ENCODE measurements at places on chromosomes 12 and 14.

- no peak for DNase-seq
Measured at GRCh38 chr14:73463411-73463810, 5.1 kb upstream of the NUMB start.

DNA sequence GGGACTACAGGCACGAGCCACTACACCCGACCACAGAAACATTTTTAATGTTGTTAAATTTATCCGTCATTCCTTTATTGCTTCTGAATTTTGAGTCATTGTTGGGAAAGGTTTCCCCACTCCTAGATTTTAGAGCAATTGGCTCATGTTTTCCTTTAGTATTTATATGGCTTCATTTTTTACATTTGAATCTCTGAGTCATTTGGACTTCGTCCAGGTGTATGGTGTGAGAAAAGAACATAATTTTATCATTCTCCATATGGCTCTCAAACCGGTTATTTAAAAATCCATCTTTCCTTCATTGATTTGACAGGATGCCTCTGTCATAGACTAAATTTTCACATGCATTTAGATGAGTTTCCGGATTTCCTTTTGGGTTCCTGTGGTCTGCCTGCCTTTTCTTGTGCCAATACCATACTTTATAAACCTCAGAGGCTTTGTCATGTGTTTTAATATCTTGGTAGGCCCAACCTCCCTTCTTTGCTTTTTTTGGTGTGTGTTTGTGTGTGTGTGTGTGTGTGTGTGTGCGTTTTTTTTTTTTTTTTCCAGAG is 30.9 kb downstream of the LRTM2 start:
- no peak for DNase-seq

DNA sequence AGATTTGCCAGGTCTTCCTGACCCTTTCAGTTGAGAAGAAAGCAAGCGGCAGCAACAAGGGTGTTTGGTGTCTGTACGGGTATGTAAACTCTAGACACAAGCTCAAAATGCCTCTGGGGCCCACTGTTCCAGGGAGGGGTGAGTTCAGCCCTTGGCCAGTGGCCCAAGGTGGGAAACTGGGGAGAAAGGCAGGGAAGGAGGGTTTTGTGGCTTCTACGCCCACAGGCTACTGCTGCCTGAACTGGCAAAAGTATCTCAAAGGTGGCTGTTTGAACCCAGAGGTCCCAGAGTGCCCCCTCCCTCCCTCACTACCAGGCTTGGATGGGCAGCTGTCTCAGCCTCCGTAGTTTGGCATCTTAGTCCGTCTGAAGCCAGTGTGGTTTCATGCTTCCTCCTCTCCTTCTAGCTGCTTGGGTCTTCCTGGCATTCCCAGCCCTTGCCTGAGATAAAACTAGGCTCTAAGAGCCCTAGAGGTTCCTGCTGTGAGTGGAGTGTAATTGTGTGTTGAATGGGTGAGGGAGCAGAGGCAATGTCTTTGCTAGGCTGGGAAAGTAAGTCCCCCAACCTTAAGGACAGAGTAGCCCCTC is 5.5 kb downstream of the HOXC5 start:
- no peak for DNase-seq

DNA sequence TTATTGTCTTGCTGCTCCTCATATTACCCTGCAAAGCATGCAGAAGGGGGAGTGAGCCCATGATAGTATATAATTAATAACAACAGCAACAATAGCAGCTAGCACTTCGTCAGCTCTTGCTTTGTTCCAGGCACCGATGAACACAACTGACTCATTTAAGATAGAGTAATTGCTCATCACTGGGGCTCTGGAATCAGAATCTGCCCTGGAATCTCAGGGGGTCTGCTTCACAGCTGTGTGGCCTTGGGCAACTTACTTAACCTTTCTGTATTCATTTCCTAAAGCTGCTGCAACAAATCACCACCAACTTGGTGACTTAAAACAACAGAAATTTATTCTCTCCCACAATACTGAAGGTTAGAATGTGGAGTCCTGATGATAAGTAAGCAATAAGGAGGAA is 55.0 kb upstream of the PSMC1 start:
- DNase-seq, result no peak

DNA sequence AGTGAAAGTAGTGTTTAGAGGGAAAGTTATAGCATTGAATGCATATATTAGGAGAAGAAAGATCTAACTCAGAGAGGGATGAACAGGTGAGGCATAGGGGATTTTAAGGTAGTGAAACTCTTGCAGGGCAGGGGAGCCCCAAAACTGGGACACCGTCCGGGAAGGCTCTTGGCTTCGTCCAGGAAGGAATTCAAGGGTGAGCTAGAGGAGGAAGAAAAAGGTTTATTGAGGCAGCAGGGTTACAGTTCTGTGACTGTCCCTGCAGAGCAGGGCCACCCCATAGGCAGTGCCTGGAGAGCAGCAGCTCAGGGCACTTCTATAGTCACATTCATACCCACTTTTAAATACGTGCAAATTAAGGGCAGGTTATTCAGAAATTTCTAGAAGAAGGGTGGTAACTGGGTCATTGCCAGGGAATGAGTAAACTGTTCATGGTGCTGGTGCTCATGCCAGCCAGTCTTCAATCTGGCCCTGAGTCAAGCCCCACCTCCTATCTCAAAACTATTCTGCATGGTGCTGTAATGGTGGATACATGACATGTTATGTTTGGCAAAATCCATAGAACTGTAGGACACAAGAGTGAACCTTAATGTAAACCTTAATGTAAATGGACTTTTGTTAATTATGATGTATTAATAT is 1.2 kb upstream of the OAS1 start:
- DNase-seq, result no peak

DNA sequence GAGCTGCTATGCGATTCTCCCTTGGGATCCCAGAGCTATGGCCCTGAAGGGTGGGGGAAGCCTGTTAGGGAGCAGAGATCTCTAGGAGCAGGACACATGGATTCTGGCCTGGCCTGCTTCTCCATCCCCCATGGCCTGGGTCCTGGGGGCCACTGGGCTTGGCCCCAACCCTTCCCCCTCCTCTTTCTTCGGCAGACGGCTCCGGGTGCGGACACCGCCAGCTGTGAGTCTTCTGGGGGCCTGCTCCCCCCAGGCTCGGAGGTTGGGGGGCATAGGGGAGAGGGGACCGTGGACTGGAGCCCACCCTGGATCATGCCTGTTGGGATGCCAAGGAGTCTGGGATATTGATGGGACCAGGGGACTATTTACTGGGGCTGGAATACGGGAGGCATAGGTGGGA is 9.0 kb downstream of the PRPF40B start:
- no peak for DNase-seq

GRCh38 chr12:100364324-100364723 is 7.5 kb downstream of the SLC17A8 start:
- no peak for DNase-seq

DNA sequence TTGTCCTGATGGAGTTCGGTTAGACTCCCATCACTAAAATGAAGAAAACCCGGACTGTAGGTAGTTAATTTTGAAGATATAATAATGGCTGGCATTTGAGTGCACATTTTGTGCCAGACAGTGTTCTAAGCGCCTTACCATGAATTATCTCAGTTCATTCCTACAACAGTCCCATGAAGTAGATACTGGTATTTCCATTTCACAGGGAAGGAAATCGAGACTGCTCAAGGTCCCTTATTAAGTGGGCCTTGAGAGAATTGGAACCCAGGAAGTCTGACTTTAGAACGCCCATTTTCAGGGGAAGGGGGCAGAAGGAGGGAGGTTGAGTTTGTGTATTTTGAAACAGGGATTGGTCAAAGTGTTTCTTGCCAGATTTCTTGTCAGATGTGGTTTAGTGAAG is 855 bp downstream of the MNAT1 start:
- no peak for DNase-seq

DNA sequence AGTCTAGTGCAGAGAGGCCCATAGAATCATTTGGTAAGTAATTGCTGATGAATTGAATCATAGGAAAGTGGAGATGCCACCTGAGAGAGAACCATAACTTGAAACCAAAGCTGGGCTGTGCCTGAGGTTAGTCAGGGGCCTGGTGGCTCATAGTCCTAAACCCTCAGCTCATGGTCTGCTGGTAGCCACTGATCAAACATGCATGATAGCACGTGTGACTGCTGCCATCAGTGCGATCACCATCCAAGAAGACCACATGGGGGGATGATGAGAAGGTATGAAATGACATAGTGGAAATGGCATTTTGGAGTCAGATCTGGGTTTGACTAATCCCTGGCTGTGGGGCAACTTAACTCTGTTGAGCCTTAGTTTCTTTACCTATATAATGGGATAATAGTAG is 190.5 kb downstream of the CACNA1C start:
- DNase-seq, result no peak

DNA sequence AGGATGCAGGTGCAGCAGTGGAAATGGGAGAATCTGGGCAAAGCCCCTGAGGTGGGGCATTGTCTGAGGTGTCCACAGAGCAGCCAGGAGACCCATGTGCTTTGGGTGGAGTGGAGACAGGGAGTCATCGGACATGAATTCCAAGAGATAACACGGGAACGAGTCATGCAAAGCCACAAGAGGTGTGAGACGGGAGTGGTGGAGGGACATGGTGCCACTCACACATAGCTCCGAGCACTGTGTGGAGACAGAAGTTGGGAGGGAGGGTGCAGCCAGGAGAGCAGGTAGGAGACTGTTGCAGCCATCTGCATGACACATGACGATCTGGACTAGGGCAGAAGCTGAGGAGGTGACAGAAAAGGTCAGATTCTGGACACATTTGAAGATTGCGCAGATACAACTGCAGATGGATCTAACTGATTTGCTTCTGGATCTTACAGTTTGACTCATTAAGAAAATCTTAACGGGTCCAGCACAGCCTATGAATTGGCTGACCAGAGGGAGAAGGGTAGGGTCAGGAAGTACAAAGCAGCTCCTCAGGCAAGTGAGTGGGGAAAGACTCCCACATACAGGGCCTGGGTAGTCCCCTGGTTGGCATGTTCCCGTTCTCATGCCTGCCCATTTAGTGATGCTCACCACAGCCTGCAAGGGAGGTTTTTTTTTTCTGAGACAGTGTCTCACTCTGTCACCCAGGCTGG is 379.8 kb downstream of the FUT8 start:
- DNase-seq, result no peak

- peak; percentile 46 for DNase-seq
Measured at GRCh38 chr14:36580856-36581831, 1.3 kb downstream of the NKX2-8 start.

DNA sequence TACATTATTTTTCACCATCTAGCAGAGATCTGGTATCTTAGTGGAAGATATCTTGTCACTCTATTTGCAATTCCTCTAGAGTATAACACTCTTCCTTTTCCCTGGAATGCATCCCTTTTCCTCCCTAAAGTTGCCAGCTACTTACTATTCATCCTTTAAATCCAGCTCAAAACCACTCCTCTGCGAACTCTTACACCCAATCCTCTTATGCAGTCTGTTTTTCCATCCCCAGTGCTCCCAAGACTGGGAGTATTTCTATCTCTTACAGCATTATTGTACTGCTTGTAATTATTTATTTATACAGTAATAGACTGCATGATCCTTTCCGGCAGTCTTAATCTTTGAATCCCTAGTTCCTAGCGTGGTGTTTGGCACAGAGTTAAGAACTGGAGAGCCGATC is 2.9 kb upstream of the SRGAP1 start:
- DNase-seq, result no peak

DNA sequence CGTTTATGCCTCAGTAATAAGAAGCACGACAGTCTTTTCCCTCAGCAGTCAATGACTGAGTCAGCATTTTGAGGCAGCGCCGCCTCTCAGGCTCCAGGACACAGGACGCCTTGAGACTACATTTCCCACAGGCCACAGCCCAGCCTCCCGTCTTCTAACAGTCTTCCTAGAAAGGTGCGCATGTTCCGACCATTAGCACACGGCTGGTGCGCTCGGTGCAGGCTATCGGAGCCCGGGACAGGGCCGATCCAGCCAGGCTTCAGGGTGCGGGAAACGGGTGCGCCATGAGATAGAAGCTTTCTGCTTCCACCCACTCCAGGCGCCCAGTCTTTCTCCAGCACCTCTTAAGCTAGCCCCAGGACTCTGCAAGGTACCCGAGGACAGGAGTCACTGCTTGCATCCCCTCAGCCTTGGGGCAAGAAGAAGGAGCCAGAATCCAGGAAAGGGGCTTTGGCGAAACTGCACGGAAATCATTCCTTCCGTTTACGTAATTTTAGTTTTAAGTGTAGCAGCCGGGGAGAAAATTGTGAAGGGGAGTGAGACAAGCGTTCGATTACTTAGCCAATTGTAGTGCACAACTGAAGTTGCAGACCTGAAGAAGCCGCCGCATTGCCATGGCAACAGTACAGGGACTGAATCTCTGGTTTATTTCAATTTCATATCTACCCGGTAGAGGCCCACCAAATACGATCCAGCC is 54.0 kb downstream of the ZNF641 start:
- no peak for DNase-seq

DNA sequence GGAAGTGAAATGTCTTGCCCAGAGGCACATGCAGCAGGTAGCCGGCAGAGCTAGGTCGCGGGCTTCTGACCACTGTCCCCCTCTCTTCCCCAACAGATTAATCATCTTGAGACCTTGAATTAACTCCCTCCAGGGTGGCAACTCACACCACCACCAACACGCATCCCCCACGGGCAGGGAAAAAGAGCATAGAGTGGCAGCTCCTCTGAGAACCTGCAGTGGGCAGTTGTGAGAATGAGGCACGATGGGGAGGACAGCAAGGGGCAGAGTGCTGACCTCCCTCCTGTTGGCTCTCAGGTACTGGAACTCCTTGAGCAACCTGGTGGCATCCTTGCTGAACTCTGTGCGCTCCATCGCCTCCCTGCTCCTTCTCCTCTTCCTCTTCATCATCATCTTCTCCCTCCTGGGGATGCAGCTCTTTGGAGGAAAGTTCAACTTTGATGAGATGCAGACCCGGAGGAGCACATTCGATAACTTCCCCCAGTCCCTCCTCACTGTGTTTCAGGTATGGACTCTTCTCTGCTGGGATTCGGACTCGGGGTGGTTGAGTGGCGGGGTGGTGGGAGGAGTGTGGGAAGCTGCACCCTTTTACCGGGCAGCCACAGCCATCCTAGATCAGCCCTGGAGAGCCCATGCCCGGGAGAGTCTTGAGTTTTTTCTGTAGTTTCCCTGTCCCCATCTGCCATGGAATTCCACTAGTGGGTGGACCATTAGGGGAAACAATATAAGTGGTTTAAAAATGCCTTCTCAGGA is 213.3 kb upstream of the FKBP4 start:
- no peak for DNase-seq

GRCh38 chr12:132604668-132605441 is 5.5 kb downstream of the LRCOL1 start:
- no peak for DNase-seq

DNA sequence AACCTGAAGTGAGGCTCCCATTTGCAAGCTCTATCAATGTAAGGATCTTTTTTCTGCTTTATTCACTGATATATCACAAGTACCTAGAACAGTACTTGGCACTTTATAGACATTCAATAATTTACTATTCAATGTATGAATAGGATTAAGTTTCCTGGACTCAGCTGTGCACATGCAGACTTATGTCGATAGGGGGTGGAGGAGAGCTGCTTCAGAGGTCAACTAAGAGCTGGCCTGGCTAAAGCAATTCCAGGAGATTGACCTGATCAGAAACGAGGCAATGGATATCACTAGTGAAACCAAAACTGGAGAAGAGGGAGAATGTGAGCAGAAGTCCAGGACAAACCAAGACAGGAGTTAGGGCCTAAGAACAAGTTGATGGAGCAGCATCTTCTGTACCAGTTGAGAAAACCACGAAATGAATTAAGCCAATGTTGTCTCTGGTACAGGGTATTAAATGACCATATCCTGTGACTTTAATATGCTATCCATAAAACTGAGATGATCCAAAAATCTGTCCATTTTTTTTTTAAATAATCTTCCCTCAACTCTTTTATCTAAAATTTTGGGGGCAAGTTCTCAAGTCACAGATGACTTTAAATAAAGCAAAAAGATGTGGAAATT is 169.2 kb downstream of the PIK3C2G start:
- no peak for DNase-seq

GRCh38 chr14:21066882-21067502 is 3.1 kb upstream of the ARHGEF40 start:
- DNase-seq, result peak; percentile 8
